AG04449 (cell line): ENCODE measurements at places on chromosomes 1 and 21.

- no peak for DNase-seq
Observed at GRCh38 chr1:5742032-5742431, 250.2 kb downstream of the NPHP4 start.

- no peak for DNase-seq
Observed at GRCh38 chr1:30028939-30029338, 694.4 kb downstream of the MATN1 start.

DNA sequence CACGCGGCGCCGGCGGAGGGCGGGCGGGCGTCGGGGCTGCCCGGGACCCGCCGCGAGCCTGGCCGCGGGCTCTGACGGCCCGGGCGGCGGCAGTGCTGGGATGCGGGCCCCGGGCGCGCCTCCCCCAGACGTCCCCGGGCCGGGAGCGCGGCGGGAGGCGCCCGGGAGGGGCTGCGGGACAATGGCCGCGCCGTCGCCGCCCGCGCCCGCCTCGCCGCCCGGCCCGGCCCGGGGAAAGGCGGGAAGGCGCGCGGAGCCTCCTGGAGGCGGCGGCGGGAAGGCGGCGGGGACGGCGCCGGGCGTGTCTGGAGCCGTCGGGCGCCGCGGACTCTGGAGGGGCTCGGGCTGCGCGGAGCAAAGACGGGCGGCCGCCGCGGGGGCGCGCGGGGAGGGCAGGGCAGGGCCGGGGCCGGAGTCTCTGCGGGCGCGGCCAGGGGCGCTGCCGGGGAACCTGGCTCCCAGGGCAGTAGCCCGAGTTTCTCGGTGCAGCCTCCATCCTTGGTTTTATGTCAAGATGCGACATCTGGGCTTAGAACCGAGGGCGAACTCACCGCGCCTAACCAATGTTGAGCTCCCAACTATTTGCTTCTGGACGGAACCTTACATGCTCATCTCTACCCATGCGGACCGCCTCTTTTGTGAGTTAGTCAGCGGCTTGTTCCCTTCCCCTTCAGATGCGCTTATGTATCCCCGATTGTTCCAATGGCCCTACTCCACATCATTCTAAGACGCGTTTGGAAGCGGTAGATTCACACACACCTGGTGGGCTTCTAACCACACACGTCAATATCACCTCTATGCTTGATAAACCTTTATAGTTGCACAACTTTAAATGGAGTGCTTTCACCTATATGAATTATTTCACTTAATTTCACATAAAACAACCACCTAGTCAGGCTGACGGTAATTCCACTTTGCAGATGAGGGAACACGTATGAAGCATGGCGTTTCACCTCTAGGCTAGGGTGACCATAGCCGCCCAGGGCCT is 651 bp downstream of the ZBTB8A start:
- DNase-seq = no peak

DNA sequence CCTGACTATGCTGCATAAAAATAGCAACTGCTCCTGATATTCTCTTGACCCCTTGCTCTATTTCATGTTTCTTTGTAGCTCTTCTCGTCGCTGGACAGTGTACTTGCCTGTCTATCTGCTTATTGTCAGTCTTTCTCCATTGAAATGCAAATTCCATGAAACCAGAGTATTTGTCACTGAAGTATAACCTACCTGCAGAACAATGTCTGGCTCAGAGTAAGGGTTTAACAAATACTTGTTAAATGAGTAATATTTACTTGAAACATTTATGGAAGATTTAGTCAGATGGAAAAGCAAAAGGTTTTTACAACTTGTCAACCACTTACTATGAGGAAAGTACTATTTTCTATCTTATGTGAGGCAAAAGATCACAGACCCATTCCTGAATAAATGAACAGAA is 19.9 kb upstream of the ERICH3 start:
- no peak for DNase-seq

DNA sequence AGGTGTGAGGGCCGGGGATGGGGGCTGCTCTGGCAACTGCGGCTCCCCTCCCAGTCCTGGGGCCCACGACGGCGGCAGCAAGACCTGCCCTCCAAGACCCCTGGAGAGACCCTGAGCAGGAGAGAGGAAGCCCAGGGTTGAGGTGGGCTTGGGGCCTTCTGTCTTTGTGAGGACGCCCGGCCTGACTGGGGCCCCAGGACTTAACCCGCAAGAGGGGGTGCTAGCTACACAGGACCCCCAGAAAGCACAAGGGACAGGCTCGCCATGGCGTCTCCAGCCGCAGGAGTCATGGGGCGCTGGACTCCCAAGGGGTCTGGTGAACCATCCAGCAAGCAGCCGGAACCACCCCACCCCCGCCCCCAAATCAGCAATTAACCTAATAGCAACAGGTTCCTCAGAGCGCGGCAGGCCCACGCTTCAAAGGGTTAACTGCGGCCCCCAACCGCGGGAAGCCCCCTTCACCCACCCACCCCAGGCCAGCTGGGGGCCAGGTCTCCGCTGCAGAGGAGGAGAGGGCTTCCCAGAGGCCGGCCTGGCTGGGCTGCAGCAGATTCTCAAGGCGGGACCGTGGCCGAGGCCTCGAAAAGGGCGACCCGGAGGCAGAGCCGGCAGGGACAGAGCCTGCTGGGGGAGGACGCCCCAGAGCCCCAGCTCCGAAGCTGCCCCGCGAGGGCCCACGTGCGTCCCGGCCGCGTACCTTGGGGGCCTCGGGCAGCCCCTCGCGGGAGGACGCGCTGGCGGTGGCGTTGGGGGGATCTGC is 525 bp downstream of the C1QTNF12 start:
- no peak for DNase-seq

DNA sequence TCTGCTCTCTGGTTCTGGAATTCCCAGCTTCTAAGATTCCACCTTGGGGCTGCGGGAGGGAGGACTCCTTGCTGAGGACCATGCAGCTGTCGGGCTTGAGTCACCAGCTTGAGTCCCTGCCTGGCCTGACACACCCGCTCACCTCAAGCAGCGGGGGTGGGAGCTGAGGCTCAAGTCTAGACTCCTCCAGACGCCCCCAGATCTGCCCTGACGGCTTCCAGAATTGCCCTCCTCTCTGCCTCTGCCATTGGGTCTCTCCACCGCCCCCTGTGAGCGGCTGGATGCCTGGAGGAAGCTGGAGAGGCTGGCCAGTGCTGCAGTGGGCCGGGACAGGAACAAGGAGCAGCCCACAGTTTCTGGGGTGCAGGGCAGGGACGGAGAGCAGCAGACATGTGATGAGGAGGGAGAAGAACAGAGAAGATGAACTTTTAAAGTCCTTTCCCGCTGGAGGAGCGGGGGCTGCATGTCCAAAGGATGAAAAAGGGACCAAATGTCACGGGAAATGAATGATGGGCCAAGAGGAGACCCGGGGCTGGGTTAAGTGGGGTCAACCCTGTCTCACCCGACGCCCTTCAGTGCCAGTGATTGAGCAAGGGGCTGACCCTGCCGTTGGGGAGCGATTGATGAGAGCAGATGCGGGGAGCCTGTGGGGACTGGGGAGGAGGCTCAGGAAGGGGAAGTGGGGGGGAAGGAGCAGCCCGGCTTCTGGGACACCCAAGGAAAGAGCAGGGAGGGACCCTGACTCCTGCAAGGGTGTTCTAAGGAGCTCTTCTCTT is 13.5 kb downstream of the CRABP2 start:
- no peak for DNase-seq
